ENCODE measurements at places on chromosomes 1 and 21.

GRCh38 chr1:110617116-110617515, 11.0 kb upstream of the KCNA2 start:
- no peak for DNase-seq

- DNase-seq, result no peak
Measured at GRCh38 chr1:219419860-219420259, 193.0 kb downstream of the ZC3H11B start.

DNA sequence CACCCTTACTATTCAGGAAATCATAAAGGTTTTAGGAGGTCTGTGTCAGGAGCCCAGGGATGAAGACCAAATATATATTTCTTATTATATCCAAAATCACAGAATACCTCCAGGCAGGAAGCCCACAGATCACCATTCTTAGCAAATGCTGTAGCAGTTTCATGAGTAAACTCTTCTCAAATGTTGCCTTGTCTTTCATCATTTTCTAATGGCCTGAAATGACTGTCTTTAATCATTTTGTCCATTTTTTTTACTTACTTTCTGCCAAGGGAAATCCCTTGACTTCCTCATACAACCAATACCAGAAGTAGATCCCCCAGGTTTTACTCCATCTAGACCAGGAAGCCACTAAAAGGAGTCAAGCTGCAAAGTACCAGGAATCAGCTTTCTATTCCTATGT, 32.4 kb downstream of the PSMG1 start:
- DNase-seq, result no peak

DNA sequence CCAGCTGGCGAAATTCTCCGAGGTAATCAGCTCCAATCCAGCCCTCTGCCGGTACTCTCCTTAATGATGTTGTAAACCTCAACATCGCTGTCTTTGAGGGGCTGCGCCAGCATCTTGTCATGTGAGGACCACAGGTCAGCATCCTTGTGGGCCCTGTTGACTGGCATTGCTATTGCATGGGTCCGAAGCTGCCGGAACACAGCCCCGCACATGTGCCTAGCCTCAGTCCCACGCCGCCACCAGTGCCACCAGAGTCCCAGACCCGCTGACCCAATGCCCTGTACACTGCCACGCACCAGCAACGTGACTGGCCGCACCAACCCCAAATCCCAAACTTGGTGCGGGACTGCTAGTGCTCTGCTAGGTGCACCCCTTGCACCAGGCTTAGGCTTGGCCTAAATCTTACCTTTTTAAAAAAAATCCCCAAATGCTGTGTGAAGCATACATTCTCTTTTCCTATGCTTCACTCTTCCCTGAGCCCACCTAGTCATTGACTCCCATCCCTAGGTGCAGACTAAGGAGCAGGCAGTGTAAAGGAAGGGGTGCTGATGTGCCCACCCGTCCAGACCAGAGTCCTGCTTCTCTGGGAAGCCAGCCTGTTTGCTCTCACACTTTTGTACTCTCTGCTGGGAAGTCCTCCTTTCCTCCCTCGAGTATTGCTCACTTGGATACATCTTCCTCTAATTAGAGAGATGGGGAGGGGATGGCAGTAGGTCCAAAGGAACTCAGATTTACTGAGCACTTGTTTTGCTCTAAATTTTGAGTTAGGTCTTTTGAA, 81.9 kb upstream of the ARTN start:
- DNase-seq, result no peak

GRCh38 chr1:243959998-243960397, 91.1 kb upstream of the ZBTB18 start:
- DNase-seq, result peak; percentile 59

DNA sequence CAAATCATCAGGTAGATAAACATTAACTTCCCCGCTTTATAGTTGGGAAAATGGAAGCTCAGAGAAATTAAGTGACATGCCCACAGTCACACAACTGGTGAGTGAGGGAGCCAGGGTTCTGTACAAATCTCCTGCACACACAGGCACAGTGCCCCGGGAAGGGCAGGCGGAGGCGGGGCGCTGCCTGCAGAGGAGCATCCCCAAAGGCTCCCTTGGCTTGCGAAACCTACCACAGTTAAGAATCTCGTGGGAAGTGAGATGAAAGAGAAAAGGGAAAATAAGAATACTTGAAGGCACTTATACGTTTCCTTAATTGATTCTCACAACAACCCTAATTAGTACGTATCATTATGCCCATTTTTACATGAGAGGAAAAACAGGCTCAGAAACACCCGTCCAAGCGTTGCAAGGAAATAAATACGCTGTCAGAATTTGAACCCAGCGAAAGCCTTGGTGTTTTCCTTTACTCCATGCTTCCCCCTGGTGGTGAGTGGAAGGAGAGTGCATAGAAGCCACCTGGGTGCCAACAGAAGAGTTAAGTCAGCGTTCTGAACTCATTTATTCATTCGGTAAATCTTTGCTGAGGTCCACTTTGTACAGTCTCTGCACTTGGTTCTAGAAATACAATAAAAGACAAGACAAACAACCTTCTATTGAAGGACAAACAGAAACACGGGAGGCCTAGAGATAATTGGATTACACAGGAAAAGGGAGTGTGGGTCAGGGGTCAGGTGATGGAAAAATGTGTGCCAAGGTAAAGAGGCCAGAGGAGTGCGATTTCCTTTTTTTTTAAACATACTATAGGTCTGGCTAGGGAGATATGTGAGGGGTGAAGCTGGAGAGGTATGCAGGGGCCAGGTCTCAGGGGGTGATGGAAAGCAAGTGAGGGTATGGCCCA, 28.4 kb downstream of the ACP6 start:
- DNase-seq, result no peak

GRCh38 chr1:43839056-43839455, 94.5 kb upstream of the ARTN start:
- DNase-seq, result no peak

DNA sequence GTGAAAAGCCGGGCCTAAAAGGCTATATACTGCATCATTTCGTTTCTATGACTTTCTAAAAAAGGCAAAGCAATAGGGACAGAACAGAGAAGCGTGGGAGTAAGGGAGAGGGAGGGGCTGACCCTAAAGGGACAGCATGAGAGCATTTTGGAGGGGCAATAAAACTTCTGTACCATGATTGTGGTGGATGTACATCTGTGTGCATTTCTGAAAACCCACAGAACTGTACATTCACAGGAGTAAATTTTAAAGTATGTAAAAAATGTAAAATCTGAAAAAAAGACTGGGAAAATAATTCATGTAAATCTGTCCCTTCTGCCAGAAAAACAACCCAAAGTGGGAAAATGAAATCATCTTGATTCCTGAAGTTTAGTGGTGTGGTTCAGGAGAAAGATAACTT, 235.4 kb downstream of the CENPF start:
- no peak for DNase-seq

DNA sequence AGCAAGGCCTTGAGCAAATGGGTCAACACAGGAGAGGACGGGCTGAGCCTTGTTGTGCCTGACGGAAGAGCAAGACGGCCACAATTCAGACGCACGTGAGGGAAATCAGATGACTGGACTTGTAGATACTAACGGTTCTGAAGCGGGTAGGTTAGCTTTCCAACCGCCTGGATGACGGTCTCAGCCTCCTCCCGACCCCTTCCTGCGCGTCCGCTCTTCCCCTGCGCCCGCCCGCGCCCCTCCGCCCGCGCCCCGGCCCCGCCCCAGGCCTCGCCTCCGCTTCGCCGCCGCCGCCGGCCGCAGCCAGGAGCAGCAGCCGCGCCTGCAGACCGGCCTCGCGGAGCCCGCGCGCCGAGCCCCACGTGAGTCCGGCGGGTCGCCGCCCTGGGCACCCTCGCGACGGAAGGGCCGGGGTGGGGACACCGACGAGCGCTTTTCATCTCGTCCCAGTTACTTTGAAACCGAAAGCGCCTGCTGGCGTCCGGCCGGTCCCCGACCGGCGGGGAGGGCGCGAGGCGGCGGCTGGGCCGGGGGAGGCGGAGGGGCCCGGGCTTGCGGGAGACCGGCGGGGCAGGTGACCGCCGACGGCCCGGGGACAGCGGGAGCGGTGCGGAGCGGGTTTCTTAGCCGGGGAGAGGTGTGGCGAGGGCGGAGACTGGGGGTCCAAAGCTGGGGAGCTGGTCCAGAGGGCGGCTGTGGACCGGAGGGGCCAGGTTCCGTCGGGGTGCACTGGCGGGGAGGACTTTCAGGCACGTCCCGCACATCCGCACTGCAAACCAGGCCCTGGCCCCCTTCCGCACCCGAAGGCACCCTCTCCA, at the start of gene TRAF5:
TRAF5 (plus strand) TSS at position 306 of the 818 bp plus-strand sequence. CDS start 26,407 bp downstream, outside the sequence.
- DNase-seq, result no peak

DNA sequence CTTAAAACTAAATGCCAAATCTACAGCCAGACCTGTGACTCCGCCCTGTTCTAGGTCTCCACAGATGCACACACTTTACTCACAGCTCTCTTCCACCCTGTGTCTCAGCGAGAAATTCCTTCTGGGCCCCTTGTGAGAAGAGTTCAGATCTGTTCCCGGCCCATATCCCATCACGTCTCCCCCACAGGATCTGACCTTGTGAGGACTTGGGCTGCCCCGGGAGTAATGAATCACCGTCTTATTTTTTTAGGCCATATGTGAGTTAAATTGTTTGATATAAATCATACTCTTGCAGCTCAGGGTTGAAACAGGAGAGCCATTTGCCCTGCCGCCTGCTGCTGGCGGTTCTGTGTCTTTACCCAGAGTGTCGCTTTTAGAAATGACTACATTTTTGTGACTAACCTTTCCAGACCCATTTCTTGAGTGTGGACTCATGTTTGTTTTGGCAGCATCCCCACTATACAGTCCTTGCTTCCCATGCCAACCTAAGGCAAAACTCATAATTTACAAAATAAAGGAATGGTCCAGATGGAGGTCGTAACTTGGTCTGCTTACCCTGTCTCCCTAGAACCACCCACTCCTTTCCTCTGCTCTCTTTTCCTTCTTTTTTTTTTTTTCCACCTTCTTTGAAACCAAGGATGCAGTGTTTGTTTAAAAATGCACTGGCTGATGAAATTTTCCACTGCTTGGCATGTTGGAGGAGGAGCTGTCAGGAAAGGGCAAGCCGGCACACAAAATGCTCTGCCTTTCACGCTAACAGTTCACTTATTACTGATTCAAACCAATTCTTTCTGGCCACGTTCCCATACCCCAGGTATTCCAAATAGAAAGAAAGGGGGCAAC, 98.0 kb upstream of the C1orf105 start:
- no peak for DNase-seq

DNA sequence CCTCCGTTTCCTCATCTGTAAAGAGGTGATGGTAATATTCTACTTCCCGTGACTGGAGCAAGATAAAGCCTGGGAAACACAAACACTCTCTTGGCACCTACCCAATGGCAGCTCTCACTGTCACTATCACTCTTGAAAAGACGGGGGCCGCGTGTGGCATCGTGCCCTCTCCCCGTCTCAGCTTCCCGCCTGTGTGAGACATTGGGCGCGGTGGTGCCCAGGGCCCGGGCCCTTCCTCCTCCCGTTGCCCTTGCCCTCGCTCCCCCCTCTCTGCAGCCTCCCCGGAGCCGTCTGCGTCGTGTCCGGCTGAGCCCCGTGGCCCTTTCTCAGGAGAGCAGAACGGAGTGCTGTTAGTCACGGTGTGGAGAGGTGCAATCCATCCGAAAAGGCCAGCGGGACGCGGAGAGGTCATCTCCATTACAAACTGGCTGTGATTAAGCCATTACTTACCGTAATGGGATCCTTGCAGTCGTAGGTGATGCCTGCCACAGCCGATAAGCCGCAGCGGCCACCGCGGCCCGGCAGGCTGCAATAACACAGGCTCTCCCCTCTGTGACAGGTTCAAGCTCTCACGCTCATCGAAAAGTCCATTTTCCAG, 156.4 kb upstream of the ZC3H12A start:
- DNase-seq, result no peak

- no peak for DNase-seq
Measured at GRCh38 chr1:118097622-118098348, 87.2 kb downstream of the SPAG17 start.

- DNase-seq, result no peak
Measured at GRCh38 chr1:30052178-30052577, 671.2 kb downstream of the MATN1 start.

GRCh38 chr1:198254948-198255347, 98.2 kb downstream of the NEK7 start:
- no peak for DNase-seq

GRCh38 chr1:12547586-12548225, 70.3 kb downstream of the DHRS3 start:
- no peak for DNase-seq

DNA sequence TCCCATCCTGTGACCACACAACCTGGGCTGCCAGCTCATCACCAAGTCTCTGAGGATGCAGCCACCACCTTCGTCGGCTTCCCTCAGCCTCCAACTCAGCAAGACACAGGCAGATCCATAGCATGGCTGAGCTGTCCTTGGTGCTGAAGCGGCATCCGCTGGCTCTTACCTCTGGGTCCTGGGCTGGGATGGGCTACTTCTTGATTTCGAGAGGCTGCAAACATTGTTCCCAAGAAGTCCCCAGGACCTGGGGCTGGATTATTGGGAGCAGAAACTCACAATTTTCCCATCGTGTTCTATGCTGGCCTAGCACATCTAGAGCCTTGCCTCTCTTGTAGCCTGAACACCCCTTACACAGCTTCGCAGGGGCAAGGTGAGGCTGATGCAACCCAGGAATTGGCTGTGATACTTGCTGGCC, 24.9 kb upstream of the C1QA start:
- no peak for DNase-seq

DNA sequence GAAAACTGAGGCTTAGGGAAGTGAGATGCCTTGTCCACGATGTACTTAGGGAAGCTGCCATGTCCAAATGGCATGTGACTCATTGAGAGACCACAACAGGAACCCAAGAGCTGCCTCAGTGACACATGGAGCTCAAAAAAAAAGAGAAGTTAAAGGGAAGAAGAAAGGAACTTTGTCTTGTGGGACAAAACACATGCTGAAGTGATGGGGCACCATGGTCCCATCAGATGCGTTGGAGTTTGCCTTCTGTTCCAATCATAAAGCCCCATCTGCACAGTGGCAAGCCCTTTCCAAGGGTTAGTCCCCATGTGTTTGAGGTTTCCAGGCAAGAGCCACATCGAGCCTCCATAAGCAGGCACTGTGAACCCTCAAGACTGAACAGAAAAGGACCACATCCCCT, 8.0 kb downstream of the MED8 start:
- no peak for DNase-seq

- DNase-seq, result no peak
Measured at GRCh38 chr1:199685369-199685768, 342.1 kb upstream of the NR5A2 start.

DNA sequence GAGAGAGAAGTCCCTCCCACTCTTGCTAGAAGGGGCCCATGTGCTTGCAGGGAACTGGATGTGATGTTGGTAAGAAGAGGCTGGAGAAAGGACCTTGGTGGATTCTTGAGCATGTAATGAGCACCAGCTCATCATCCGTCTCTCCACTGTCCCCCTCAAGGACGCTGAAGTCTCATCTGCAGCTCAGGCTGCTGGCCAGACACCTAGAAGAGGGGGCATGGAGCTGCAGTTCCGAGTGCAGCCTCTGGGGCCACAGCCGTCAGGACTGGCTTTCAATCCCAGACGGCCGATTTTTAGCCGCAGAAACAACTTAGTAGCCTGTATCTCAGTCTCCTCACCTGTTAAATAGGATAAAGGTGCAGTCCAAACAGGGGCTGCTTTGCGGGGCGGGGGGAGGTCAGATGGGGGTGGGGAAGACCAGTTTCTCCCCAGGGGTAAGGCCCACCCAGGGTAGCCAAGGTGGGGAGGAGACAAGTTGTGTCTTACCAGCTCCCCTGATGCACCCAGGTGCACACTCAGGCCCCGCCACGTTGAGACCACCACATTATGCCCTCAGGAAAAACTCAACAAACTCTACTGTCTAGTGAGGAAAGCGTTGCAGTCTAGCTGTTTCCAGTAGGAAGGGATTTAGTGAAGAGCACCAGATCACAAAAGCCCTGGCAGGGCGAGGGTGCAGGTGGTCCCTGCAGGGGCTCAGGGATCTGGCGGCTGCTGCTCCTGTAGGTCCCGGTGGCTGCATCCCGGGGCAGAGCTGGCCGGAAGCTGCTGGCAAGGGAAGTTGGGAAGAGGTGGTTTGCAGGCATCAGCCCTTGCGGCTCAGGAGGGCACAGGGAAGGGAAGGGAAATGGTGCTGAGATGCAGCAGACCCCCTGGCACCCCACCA, 29.5 kb downstream of the LDLRAP1 start:
- DNase-seq, result peak; percentile 87
